ENCODE measurements at places on chromosomes 2 and 18.

GRCh38 chr2:199883474-199884212, 27.4 kb upstream of the C2orf69 start:
- DNase-seq = no peak

DNA sequence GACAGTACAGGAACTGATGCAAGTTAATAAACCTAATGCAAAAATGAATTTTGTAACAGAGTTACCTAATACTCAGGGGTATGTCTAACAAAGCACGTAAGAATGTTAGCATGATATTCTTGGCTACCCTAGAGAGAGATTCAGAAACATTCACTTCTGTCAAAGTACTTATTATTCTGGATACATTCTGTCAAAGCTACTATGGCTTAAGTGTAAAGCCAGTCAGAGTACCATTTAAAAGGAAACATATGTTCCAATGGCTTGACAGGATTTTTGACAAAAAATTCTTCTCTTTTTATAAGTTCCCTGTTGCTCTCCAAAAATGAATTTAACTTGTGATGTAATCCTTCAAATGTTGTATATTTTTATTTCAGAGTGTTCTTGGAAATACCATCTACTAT, 85.5 kb downstream of the PIGN start:
- no peak for DNase-seq

- peak; percentile 71 for DNase-seq
These were observed 9.5 kb downstream of the USP40 start for GRCh38 chr2:233556881-233557736.

GRCh38 chr2:222504719-222505118, 80.4 kb downstream of the SGPP2 start:
- DNase-seq = no peak

GRCh38 chr2:230423851-230424458, 8.0 kb downstream of the SP100 start:
- no peak for DNase-seq

GRCh38 chr2:206974551-206974950, 35.2 kb downstream of the CPO start:
- DNase-seq = no peak

GRCh38 chr2:25362049-25362433, 20.3 kb upstream of the DNMT3A start:
- peak; percentile 91 for DNase-seq

DNA sequence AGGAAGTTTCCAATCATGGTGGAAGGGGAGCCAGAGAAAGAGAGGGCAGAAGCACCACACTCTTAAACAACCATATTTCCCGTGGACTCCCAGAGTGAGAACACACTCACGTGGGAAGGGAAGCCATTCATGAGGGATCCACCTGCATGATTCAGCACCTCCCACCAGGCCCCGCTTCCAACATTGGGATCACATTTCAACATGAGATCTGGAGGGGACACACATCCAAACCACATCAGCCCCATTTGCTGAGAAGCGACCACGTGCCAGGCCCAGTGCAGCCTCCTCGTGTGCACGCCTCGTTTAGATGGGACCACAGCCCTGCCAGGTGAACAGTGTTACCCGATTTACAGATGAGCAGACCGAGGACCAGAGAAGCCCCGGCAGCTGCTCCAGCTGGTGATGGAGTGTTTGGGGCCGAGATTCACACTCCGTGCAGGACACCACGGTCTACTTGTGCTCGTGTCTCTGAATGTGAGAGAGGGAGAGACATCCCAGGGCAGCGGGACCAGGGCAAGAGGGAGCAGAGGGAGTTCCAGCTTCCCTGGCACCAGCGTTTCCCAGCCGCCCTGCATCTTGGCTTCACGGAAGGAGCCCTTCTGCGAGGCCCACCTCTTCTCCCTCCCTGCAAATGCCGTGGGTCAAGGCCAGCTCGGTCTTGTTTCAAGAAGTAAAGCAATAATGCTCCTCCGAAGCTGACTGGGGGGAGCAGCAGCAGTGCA, 76.9 kb upstream of the ODC1 start:
- no peak for DNase-seq

DNA sequence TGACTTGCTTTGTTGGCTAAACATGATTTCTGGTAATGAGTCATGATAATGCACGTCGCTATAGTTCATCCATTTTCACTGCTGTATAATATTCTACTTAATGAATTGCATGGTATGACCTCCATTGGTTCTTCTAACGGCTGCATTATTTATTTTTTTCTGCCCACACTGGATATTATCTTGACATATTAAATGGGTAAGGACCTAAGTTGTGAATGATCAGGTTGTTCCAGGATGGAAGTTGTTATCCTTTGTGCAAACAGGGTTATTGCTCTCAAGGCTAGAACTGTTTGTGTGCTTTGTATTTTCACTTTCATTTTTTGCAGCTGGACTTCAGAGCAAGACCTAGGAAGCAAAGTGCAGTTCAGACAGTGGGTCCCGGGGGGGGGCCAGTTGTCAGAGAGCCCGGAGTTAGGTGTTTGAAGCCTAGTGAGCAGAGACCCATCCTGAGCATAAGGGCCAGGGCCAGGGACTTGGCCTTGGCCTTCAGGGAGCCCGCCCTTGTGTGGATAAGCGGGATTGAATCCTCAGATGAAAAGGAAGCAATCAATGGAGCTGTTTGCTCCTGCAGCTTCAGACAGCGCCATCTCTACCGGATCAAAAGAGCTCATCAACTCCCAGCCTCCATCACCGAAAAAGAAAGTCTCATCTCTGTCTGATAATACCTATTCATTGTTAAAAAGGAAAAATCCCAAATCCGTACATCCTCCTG, 48.2 kb downstream of the AGAP1 start:
- DNase-seq = no peak

- no peak for DNase-seq
These were observed 72.9 kb downstream of the KLF7 start for GRCh38 chr2:207092818-207093217.

DNA sequence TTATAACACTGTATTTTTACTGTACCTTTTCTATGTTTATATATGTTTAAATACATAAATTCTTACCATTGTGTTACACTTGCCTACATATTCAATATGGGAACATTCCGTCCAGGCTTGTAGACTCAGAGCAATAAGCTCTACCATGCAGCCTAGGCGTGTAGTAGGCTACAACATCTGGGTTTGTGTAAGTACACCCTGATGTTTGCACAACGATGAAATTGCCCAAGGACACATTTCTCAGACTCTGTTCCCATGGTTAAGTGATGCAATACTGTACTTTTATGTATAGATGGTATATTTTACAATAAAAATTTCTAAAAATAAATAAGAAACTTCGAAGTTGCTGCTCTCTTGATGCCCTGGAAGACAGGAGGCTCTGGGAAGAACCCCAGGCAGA, 38.4 kb downstream of the YPEL5 start:
- no peak for DNase-seq
